ENCODE measurements at places on chromosomes 4 and X. TPM values are rescaled to one million over a fixed set of nuclear protein-coding genes. Genes with fewer than 3 reads are reported as not detected.

Gene OPN1MW
- total RNA-seq, result not detected

Gene TBC1D8B
- total RNA-seq, result not detected

Gene TLR10
- not detected for total RNA-seq

Gene RHOXF1
- not detected for total RNA-seq
